ENCODE measurements at places on chromosomes 7 and 10.
A peak's percentile ranks its signal among the peaks of the same experiment; 100 is the strongest.

DNA sequence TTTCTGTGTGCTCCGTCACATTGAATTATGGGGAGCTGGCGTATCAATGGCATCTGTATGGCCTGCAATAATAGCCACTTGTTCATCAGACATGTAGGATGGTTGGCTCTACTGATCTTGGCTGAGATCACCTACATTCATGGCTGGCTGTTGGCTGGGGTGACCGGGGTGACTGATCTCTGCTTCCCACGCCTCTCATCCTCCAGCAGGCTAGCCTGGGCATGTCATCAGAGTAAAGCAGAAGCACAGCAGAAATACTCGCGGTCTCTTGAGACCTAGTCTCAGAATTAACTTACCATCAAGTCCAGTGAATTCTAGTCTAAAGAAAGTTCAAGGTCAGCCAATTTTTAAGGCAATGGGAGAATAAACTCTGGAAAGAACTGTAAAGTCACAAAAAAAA lies 257.7 kb upstream of the GLI3 start:
- no peak for DNase-seq

- no peak for DNase-seq
Measured at GRCh38 chr10:101258179-101258885, 29.1 kb upstream of the LBX1 start.

GRCh38 chr7:24401628-24402593 lies 117.9 kb downstream of the NPY start:
- DNase-seq = no peak

DNA sequence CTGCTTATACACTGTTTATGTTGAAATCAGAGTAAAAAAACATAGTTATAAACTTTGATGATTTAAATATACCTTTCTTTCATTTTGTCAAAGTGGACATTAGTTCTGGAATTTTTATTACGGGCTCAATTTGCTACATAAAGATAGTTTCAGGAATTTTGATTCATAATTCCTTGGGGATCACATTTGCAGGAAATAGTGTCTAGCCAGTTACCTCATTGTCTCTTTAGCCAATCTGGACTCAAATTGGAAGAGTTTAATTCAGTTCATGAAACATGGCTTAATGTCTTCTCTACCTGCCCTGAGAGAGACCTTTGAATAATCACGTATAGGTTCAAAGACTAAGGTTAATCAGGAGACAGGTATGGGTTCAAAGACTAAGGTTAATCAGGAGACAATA lies 262.6 kb downstream of the HGF start:
- DNase-seq = no peak

- no peak for DNase-seq
Measured at GRCh38 chr10:6328699-6329423, 126.1 kb downstream of the PFKFB3 start.

- DNase-seq = peak; percentile 63
Measured at GRCh38 chr7:5693529-5693928, 87.9 kb downstream of the RNF216 start.

DNA sequence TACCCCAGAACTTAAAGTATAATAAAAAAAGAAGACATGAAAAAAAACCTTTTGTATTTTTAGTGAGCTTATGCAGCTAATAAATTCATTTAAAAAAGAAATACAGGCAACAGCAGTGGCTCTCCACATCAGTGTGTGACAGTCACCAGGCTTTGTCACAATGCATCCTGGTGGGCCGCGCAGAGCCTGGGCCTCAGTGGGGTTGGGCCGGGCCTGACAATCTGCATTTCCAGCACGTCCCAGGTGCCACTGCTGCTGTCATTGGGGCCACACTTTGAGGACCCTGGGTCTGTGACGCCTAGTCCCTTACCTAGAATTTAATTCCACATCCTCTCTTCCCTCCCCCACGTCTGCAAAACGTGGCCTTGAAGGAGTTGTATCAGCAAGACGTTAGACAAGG lies 284.5 kb downstream of the ADARB2 start:
- no peak for DNase-seq

GRCh38 chr7:101121991-101122932 lies 4.6 kb upstream of the SERPINE1 start:
- no peak for DNase-seq

DNA sequence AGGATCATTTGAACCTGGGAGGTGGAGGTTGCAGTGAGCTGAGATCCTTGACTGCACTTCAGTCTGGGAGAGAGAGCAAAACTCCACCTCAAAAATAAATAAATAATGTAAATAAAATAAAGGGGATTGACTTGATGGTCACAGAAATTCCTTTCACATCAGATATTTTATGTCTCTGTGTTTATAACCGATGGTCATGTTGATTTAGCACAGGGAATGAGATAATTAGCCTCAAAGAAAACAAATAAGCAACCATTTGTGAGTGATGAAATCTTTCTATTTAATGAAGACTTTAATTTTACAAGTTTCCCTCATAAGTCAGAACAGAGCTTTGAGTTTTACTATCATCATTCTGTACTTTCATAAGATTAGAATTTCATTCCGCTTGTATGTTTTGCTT lies 64.8 kb upstream of the NUPR2 start:
- DNase-seq = no peak

DNA sequence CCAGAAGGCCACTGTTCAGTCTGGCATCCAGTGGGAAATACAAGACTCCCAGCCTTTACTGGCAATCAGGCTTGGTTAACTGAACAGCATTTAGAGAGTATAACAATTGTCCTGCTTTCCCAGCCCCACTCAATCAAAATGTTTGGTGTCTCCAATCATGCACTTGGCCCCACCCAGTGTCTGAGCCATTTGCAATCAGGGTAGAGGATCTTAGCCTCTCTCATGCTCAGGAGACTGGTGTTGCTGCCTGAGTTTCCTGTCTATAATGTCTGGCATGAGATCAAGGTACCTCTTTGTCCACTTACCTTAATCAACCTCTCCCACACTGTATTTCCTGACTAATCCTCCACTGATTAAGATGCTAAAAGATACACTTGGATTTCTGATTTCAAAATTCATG lies 290.2 kb upstream of the GHITM start:
- DNase-seq = no peak

- peak; percentile 17 for DNase-seq
Measured at GRCh38 chr10:71486484-71487114, 89.9 kb downstream of the CDH23 start.

GRCh38 chr10:113127261-113127900 lies 177.3 kb downstream of the TCF7L2 start:
- DNase-seq = no peak

DNA sequence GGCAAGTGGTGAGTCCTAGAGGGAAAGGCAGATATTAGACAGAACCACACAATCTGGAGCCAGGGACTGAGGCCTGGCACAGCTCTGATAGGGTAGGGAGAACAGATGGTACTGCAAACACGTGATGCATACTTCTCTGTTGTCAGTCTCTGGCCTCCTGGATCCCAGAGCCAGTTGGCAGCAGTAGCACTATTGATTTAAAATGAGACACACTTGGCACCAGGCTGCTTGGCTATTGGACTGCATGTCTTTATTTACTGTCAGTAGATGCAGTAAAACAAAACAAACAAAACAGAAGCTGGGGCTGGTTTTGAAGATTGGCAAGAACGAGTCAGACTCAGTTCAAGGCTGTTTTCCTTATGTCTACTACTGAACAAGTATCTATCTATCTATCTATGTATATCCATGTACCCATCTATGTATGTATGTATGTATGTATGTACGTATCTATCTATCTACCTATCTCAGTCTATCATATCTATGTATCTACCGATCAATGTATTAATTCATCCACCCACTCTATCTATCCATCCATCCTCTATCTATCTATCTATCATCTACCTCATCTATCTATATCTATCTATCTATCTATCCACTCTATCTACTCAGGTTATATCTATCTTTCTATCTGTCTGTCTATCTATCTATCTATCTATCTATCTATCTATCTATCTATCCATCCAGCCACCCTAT lies 23.4 kb upstream of the MGAM2 start:
- DNase-seq = no peak

DNA sequence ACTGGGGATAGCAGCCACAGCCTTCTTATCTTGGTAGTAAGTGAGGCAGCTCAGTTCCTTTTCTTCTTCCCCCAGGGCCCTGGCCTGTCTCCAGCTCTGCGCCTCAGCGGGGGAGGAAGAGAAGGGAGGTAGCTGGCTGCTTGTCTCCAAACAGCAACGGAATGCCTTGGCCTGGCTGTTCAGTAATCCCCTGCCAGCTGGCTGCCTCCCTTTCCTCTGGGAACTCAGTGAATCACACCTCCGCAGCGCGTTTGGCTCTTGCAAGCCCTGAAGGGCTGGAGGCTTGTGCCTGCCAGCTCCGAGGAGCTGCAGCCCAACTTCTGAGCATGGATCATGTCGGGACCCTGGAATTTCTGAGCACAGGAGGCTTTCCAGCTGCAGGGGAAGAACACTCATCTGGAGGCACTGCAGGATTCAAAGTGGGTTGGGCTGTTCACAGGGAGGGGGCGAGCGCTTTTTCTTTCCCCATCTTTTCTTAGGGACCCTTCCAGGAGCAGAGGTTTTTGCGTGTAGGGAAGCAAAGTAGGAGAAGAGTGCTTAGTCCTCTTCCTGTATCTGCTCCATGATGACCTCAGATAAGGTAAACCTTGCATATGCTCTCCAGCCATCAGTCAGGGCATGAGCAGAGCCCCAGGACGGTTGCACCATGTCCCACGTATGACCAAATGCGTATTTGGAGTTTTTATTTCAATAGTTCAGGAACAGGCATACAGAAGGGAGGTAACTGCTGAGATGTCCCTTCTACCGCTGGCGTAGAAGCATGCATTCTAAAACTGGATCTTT lies 253.2 kb upstream of the INHBA start:
- DNase-seq = peak; percentile 62

GRCh38 chr10:49600781-49601400 lies 9.2 kb upstream of the SLC18A3 start:
- DNase-seq = no peak

DNA sequence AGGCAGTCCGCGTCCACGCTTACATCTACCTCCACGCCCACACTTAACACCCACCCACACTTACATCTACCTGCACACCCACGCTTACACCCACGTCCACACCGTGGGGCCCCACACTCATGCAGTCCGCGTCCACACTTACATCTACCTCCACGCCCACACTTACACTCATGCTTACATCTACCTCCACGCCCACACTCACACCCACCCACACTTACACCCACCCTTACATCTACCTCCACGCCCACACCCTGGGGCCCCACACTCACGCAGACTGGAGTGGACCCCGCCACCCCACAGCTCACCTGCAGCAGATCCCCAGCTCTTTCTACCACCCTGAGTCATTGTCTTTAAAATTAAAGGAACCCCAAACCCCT lies 32.4 kb upstream of the PWWP2B start:
- DNase-seq = no peak

- DNase-seq = no peak
Measured at GRCh38 chr7:33109758-33110238, 594 bp upstream of the RP9 start.

GRCh38 chr7:156166692-156167416 lies 354.6 kb upstream of the SHH start:
- no peak for DNase-seq

GRCh38 chr7:101764221-101764620 lies 53.2 kb upstream of the CUX1 start:
- no peak for DNase-seq

GRCh38 chr7:48114115-48114514 lies 25.1 kb downstream of the UPP1 start:
- DNase-seq = no peak

DNA sequence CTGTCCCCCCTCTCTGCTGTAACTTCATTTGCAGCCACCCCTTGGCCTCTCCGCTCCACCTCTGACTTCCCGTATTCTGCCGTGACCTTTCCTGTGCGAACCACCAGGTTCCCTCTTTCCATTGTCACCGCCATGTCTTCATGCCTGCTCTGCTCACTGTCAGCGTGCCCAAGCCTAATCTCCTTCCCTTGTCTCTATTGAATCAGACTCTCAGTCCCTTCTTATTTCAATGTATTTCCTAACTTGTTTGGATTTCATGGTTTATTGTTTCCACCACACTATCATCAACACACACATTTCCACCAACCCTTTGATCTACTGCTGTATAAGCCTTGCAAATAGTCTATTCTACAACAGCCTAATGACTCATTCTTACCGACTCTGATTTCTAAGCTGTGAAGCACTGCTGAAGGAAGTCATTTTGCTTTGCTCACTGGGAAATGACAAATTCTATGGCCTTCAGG lies 30.0 kb upstream of the INHBA start:
- no peak for DNase-seq

GRCh38 chr7:85392326-85392725 lies 205.5 kb upstream of the SEMA3D start:
- no peak for DNase-seq

DNA sequence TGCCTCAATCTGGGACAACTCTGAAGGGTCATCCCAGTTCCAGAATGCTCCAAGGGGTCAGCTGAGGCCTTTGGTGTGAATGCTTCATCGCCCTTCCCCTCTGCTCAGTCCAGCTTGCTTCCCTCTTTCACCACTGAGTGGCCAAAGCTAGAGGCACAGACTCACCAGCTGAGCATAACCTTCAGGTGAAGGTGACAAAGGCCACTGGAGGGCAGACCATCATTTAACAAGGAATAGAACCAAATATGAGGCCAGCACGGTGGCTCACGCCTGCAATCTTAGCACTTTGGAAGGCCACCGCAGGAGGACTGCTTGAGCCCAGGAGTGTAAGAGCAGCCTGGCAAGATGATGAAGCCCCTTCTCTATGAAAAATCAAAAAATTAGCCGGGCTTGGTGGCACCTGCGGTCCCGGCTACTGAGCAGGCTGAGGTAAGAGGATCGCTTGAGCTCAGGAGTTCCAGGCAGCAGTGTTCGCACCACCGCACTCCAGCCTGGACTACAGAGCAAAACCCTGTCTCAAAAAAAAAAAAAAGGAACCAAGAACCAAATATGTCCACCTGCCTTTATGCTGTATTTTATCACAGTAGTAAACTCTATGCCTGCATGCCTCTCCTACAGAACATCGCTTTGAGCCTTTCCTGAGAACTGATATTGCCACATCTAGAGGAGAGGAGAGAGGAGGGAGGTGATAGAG lies 13.4 kb downstream of the PRKAG2 start:
- DNase-seq = no peak

- DNase-seq = peak; percentile 56
Measured at GRCh38 chr7:36474283-36475010, 84.8 kb downstream of the ANLN start.

DNA sequence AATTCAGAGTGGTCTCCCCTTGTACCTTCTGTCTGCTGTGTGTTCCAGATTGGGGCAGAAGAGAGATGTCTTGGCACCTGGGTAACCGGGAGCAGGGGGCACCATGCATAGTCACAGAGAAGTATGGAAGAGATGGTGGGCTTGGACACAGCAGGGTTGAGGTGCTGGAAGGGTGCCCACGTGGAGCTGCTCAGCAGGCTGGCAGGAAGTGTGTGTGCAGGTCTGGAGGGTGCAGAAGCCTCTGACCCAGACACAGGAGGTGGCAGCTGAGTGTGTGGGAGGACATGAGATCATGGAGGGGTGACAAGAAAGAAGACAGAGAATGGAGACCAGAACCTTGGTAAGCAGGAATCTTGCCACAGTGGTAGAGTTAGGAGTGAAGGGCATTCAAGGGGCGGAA lies 42.3 kb upstream of the DUSP5 start:
- DNase-seq = no peak

Data from KG1 (cell line).